Endothelial cell of umbilical vein (primary cell): ENCODE measurements at places on chromosomes 1 and 21. TPM values are rescaled to one million over a fixed set of nuclear protein-coding genes. Genes with fewer than 3 reads are reported as not detected.

ADGRB2 gene
- 1.5 and 3.1 TPM in 2 replicates for total RNA-seq

TINAGL1 gene
- 298 and 312 TPM in 2 replicates for total RNA-seq

IFI44L gene
- 1.5 and 2.8 TPM in 2 replicates for total RNA-seq

CLEC20A gene
- total RNA-seq, result not detected in 2 replicates

SPRR2B gene
- not detected in 2 replicates for total RNA-seq

ALX3 gene
- not detected in 2 replicates for total RNA-seq

TCP10L gene
- not detected in 2 replicates for total RNA-seq

LHX4 gene
- not detected in 2 replicates for total RNA-seq

CDA gene
- total RNA-seq, result 0.35 TPM in 1 of 2 replicates, not detected in the other

AGBL4 gene
- total RNA-seq, result not detected in 2 replicates

KMO gene
- total RNA-seq, result not detected in 2 replicates

ATPAF1 gene
- total RNA-seq, result 28.4 and 29.6 TPM in 2 replicates

SAMD13 gene
- 3.9 and 4.8 TPM in 2 replicates for total RNA-seq

PTPN14 gene
- 88.9 and 93.0 TPM in 2 replicates for total RNA-seq

CASZ1 gene
- 5.1 and 5.2 TPM in 2 replicates for total RNA-seq

COA6 gene
- 34.2 and 42.7 TPM in 2 replicates for total RNA-seq

MROH9 gene
- total RNA-seq, result not detected in 2 replicates

KCNE1 gene
- total RNA-seq, result 0.38 and 0.53 TPM in 2 replicates

NUP210L gene
- 0.07 TPM in 1 of 2 replicates, not detected in the other for total RNA-seq
